Anterior cingulate cortex (tissue), 58 donors: ENCODE measurements at places on chromosomes 6 and 20.

DNA sequence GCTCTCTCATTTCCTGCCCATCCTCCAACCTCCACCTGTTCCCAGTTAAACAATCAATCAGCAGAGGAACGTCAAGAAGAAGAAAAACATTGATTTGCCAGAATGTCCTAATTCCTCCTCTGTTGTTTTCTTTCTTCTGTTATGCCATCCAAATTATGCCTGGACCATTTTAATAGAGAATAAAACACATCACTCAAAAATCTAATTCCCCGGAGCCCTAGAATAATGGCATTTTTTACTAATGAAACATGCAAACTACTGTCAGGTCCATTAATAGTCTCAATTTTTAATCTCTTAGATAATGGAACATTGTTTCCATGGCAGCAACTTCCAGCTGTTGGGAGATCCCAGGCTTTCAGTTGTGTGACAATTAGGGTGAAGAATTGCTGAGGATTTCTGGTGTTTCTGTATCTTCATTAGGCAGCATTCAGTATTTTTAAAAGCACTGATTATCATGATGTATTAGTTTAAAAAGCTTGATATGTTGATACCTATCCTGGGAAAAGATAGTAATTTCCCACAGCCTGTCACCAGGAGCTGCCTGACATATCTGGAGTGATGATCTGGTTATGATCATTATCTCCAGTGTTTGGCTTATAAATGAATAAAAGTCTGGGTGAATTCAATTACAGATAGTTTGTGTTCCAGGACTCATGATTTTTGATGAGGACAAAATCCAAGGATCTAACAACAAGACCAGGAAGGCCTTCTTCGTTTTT, 209.8 kb downstream of the TPBG start:
- no peak for DNase-seq

DNA sequence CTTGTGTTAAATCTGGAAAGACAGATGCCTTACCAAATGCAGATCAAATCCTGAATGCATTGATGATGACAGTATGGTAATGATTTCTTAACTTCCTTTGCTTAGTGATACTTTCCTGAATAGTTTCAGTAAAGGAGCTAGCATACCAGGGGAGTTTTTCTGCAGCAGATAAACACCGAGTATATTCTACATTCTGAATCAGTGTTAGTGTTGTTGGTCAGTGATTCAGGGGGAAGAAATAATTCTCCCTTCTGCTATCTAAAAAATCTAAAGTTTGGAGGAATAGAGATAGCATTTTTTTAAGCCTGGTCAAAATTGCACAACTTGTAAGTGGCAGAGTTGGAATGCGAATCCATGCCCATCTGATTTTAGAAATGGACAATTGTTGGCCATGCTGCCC, 512.2 kb upstream of the MARCKS start:
- no peak for DNase-seq

DNA sequence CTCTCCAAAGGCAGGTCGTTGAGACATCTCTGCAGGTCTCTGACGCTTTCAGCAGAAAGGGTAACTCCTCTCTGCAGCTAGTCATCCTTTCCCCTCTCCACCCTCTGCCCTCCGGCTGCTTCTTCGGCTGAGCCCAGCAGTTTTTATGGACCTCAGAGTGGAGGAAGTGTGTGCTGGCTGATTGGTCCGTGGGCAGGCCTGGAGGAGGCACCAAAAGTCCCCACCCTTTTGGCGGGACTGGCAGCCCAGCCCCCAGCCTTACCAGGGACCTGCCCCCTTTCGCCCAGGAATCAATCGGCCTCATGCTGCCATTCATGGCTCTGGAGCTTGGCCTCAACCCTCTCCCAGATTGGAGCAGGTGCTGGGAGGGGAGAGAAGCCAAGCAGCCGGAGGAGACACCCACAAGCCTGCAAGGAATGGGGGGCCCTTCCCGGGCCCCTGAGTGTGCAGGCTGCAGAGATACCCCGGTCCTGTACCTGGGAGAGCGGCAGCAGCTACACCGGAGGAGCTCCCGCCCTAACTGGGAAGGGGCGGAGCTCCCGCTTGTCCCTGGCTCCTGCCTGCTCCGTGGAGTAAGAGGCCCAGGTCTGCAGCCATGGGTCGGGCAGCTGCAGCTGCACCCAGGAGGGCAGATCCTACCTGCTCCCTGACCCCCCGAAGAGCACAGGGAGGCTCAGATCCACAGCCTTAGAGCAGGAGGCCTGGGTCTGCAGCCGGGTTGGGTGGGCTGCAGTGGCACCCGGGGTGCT, 170.3 kb upstream of the SOX4 start:
- DNase-seq = no peak

GRCh38 chr6:35485402-35485877, 11.4 kb downstream of the TEAD3 start:
- no peak for DNase-seq

- no peak for DNase-seq
These were observed 5.3 kb downstream of the FOXA2 start for GRCh38 chr20:22579119-22579427.

DNA sequence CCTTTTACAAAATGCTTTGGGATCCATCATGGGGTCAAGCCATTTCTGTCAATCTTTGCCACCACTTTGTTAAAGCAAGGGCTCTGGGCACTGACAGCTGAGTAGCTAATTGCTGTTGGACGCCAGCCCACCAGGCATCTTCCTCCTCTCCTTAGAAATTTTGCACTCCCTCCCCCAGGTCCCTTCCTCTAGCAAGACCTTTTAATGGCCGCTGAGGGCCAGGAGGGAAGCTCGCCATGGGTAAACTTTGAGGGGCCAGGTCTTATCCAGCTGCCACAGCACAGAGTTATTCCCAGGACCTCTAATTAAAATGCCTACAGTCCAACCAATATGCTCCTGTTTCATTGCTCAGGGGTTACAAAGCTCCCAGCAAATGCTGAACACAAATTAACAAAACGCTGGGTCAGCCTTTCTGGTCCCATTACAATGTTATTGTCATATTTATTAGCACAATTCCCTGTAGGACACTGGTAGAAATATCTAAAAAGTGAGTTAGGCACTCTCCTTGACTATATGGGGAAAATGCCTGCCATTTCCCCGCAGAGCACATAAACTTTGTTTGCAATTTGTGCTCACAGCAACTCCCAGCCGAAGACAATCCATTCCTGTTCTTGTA, 16.8 kb downstream of the SCML4 start:
- DNase-seq = no peak

- no peak for DNase-seq
These were observed 452 bp upstream of the GATA5 start for GRCh38 chr20:62476056-62476838.

- no peak for DNase-seq
These were observed 96.1 kb upstream of the BHLHE23 start for GRCh38 chr20:63102721-63103375.

DNA sequence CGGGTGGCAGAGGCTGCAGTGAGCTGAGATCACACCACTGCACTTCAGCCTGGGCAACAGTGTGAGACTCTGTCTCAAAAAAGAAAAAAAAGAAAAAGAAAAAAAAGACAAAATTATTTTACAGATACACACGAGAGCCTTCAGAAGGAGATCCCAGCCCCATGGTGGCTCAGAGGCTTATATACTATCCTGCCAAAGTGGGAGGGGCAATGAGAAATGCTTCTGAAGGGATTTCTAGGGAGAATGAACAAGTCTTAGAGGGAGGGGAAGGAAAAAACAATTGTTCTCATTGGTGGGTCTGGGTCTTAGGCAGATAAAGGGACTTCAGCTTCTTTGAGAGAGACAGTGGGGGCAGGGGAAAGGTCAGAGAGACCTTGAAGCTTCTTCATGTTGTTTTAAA, 76.8 kb downstream of the BANF2 start:
- no peak for DNase-seq

- DNase-seq = no peak
These were observed 136.4 kb downstream of the MTFR2 start for GRCh38 chr6:136113736-136114173.

DNA sequence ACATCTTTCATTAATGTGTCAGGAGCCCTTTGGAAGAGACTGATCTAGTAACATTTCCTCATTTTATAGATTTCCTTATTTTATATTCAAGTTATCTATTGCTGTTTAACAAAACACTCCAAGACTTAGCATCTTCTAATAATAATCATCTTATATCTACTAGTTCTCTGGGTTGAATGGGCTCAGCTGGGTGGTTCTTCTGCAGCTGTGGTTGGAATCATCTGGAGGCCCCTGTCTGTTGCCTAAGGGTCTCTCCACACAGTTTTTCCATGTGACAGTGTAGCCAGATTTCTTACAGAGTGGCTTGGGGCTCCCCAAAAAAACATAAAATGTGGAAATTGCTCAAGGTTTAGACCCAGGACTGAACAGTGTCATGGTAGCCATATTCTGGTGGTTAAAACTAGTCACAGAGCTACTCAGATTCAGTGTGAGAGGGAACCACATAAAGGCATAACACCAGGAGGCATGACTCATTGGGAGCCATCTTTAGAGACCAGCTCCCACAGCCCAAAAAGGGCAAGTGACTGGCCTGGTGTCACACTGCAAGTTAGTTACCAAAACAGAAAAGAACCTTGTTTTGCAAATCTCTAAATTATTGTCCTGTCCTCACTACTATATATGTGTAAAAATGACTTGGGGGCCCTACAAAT, 11.5 kb downstream of the SLC2A10 start:
- no peak for DNase-seq
